RWPE1 (cell line): ENCODE measurements at places on chromosomes 1 and 21.
A peak's percentile ranks its signal among the peaks of the same experiment; 100 is the strongest.

DNA sequence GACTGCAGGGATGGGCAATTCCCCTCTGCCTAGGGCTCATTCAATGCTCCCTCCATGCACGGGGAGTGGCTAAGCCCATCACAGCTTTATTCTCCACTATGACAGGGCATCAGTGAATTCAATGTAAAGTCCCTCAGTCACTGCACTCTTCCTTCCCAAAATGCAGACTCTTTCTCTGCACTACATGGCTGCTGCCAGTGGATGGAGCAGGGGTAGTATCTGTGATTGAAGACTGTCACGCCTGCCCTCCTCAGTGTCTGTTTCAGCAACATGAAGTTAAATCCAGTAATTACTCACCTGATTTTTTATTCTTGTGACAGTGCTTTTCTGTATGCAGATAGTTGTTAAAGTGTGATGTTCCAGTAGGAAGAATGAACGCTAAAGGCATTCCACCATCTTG, 1323.2 kb downstream of the AMY1C start:
- DNase-seq: no peak

DNA sequence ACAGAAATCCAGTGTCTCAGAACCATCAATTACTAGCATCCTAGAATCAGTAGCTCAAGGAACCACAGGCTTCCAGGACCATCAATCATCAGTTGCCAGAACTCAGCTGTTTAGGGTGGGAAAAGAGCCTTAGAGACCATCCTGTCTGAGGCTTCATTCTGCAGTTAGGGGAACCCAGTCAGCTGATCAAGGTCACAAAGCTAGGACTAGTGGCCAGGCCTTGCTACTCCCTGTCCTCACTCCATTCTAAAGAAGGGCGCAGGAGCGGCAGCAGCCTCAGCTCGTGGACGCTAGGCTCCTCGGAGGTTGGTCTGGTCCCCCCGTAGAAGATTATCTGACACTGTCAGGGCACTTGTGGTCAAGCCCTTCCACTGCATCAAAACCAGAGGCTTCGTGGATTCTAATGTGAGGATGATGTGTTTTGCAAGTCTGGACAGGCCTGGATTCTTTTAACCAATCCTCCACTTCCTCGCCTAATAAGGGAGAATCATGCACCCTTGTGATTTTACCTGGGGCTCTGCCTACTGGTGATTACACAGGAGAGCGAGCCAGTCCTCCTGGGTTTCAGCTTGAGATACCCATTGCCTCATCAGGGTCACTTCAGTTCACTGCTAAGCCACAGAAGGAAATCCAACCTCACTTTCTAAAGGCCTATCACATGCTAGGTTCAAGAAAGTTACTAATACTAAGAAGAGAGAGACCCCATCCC, 41.7 kb upstream of the IFFO2 start:
- DNase-seq: peak; percentile 93

DNA sequence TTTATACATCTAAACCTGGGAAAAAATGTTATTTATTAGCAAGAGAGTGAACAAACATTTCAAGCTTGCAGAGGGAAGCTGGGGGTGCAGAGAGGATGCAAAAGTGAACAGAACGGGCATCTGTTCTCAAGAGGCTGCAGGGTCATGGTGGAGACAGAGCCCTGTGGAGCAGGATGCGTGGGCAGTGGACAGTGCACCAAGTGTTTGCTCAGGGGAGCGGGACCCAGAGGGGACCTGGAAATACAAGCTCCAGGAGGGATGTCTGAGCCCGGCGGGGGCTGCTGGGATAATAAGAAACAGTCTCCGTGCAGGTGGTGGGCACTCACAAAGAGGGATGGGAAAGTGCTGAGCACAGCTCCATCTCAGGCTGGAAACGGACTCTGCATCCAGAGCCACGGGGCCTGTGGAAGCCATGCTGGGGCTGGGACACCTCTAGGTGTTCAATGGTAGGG, 105.3 kb upstream of the SLC45A1 start:
- DNase-seq: no peak

DNA sequence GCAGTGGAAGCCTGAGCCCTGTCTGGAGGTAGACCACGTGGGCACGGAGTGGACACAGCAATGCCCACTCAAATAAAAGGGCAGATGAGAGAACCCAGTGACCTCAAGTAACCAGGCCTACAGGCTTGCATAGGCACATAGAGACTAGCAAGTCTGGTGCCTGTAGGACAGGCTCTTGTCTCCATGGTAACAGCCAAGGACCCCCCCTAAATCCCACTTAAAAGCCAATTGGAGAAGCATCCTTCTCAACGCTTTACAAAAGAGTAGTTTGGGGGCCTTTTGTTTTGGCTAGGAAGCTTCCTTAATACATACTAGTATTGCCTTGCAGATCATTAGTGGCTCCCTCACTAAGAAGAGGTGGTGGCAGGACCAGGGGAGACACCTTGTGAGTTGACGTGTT, 63.9 kb downstream of the VWA5B1 start:
- no peak for DNase-seq

- peak; percentile 43 for DNase-seq
Observed at GRCh38 chr1:98903261-98903660, 101.4 kb downstream of the PLPPR5 start.

DNA sequence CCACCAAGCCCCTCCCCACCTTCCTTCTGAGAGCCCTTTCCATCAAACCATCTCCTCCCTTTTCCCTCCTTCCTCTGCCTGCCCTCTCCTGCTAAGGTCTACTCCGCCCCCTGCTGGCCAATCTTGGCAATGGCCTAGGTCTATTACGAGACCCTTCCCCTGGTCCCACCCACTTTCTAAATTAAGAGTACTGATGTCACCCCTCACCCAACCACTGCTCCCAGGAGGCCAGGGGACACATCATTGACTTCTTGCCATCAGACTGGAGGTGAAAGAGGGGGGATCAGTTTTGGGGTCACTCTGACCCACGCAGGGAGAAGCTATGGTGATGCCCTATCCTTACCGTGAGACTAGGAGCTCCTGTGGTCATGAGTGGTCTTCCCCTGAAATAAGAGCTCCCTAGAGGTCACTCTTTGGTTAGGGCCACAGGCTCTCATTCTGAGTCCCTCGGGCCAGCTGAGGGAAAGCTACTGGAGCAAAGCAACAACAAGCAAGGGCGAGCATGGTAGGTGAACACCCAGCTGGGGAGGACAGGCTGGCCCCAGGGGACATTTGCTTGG, 34.6 kb upstream of the S100A7 start:
- DNase-seq: peak; percentile 61

GRCh38 chr1:21324368-21325141, 34.3 kb upstream of the ECE1 start:
- peak; percentile 83 for DNase-seq

- DNase-seq: no peak
Observed at GRCh38 chr1:6922096-6922931, 137.1 kb downstream of the CAMTA1 start.

DNA sequence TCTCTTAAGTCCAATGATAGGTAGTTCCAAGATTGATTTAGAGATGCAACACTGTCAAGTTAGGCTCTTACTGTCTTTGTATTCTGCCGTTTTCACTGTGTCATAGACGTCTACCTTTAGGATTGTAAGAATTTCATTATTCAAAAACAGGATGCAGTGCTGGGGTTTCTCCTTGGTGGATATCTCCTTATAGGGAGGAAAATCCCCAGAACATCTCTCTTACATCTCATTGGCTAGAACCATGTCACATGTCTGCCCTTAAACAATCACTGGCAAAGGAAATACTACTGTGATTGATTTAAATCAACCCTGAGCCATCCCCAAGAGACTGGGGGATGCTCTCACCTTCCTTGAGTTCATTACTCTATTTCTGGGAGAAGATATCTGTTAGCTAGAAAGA, 10.9 kb upstream of the FUBP1 start:
- no peak for DNase-seq

DNA sequence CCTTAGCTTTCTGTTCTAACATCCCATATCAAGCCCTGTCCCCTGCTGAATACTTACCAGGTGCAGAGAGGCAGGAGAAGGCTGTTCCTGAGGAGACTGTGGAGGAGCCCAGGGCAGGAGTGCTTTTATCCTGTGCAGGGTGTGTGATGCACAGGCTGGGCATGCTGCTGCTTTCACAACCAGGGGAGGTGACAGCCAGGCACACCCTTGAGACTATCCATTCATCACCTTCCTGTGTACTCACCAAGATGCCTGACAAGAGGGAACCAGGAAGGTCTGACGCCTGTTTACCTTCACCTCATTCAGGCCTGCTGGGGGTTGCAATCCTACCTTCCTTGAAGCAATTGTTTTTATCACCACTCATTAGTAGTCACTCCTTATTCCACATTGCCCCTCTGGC, at the start of gene LCE3E:
TSS of gene LCE3E (minus strand) at position 100 of the 400 bp plus-strand sequence. CDS start 572 bp downstream, outside the sequence.
- DNase-seq: peak; percentile 53

DNA sequence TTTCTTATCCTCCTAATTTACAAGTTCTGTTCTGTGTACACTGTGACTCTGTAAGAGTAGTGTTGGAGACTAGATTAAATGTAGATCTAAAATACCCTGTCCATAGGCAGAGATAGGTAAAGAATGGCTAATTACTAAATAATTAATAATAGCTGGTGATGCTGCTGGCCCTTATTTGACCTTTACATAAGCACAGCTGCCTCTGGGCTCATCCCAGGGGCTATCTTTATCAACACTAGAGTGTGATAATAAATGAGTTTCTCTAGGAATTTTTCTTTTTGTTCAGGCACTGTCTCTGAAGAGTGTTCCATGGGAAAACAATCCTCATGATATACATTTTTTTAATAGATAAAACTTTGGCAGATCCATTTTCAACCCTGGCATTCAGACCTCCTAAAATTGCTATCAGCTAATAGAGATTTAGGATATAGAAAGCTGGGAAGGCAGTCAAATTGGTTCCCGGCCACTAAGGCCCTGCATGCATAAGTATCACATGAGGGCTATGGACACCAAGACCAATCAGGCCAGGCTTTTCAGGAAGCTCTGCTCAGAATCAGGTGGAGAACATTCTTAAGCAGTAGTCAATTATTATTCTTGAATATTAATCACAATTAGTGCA, 107.2 kb downstream of the ROR1 start:
- DNase-seq: no peak

DNA sequence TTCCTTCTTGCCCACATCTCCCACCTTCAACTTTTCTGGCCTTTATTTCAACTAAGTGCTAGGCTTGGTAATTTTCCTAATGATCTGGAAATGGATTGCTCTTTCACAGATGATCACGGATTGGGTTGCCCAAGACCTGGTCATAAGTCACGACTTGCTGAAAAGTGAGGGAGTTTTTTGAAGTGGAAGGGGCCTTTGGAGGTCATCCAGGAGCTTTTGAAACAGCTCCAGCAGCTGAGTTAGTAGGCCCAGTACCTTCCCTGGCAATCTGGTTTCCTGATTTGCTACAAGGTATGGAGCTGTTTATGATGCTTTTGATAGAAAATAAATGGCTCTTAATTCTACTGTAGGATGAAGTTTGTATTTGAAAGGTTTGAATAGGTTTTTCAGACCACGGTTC, 20.4 kb downstream of the GREM2 start:
- no peak for DNase-seq

GRCh38 chr1:13492711-13493110, 21.1 kb downstream of the LRRC38 start:
- no peak for DNase-seq

- no peak for DNase-seq
Observed at GRCh38 chr1:175422156-175422555, 229.6 kb upstream of the KIAA0040 start.

- DNase-seq: no peak
Observed at GRCh38 chr1:64703600-64703999, 41.3 kb upstream of the RAVER2 start.

GRCh38 chr1:157723157-157723556, 22.6 kb upstream of the FCRL3 start:
- no peak for DNase-seq

GRCh38 chr1:61457526-61458040, 267.4 kb downstream of the TM2D1 start:
- DNase-seq: no peak

GRCh38 chr1:193185901-193186731, at the start of gene B3GALT2:
Gene B3GALT2 (minus strand): TSS chr1:193186613. CDS start chr1:193181562, 5,051 bp downstream.
- DNase-seq: peak; percentile 8

DNA sequence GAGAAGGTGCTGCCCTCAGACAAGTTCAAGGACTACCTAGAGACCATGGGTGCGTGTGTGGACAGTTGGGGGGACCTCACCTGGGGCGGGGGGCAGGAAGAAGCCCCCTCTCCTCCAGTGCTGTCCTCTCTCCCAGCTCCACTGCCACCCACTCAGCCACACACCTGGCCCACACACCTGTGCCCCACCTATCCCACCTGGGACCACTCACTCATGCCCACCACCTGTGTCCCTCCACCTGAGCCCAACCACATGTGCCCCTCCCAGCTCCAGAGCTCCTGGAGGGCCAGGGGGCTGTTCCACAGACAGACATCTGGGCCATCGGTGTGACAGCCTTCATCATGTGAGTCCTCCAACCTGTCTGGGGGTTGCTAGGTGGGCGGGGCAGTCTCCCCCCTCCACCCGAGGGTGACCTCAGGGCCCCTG, 29.0 kb downstream of the TRIM11 start:
- no peak for DNase-seq

DNA sequence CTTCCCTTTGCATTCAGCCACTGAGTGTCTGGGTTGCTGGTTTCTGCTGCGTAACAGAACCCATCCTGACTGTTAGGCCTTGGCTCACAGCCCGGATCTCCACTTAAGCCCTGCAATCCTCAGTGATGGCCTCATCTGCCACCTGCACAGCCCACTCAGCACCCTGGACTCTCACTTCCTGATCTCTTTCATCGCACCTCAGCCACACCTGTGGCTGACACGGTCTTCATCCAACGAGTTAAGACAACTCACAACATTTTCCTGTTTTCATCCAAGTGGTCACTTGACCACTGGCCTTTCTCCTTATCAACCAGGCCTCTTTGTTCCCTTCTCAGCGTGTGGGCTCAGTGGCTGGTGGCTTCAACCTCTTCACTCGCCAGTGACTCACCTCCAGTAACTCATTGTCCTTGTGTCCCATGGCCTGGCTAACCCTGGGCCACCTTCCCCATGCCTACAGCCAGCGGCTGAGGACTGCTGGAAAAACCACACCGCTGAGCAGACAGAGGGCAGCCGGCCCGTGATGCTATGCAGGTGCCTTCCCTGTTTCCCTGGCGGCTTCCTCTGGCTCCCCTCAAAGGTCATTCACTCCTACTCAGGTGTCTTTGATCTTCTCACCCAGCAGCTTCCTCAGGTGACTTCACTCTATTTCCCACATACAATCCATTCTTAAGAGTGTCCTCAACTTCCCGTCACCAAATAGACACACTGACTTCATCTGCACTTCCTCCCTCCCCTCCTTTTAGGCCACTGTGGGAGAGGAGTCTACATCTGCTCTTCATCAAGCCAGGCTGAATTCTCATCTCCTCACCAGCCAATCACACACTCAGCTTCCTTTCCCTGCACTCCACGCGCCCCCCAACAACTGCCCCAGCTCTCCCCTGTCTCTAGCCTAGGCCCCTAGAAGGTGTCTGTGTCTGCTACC, 19.9 kb upstream of the EDN2 start:
- DNase-seq: peak; percentile 55

- no peak for DNase-seq
Observed at GRCh38 chr1:71796006-71796405, 486.3 kb downstream of the NEGR1 start.
